Activated T-helper 1 cell treated with Interleukin-2 at 50 U/mL for 16 hours (primary cell): ENCODE measurements at places on chromosomes 7 and 10.

- DNase-seq: no peak
Measured at GRCh38 chr7:16512097-16512496, 14.5 kb upstream of the LRRC72 start.

DNA sequence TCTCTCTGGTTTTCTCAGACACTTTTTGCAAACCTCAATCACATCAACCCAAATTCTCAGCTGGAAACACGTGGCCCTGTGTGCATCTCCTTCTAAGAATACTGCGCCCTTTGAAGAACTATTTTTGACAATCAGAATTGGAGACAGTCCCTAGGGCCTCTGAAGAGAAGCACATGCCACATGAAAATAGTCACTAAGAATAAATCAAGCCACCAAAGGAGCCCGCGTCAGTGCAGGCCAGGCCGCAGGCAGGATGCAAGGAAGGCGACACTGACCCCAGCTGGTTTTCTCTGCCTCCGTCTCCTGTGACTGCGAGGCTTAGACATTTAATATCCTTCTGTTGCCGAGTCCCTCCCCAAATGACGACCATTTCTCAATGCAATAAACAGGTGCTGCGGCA lies 88.0 kb upstream of the ADAM12 start:
- DNase-seq: no peak

- no peak for DNase-seq
Measured at GRCh38 chr10:73095481-73096021, 1.1 kb downstream of the P4HA1 start.

DNA sequence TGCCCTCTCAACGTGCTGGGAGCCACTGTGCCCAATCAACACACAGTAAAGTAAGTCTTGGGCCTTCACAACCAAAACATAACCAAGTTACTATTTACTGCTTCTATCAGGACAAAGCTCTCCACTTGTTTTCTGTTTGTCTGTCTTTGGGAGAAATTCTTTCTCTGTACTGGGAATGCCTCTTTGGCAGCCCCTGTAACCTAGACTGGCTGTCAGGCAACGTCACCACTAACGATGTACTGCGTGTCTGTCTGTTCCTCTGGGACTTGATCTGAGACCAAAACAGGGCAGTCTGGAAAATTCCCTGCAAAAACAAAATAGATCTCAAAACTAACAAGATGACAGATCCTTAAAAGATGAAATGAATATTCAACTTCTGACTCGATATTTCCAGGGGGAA lies 113.0 kb downstream of the SMURF1 start:
- no peak for DNase-seq
